Stimulated activated CD8-positive, alpha-beta memory T cell treated with anti-CD3 and anti-CD28 coated beads, Interleukin-12 subunit alpha, Interleukin-12 subunit beta, amount 100 ng/mL, for 4 hours (primary cell): ENCODE measurements at places on chromosomes 3 and 15.

DNA sequence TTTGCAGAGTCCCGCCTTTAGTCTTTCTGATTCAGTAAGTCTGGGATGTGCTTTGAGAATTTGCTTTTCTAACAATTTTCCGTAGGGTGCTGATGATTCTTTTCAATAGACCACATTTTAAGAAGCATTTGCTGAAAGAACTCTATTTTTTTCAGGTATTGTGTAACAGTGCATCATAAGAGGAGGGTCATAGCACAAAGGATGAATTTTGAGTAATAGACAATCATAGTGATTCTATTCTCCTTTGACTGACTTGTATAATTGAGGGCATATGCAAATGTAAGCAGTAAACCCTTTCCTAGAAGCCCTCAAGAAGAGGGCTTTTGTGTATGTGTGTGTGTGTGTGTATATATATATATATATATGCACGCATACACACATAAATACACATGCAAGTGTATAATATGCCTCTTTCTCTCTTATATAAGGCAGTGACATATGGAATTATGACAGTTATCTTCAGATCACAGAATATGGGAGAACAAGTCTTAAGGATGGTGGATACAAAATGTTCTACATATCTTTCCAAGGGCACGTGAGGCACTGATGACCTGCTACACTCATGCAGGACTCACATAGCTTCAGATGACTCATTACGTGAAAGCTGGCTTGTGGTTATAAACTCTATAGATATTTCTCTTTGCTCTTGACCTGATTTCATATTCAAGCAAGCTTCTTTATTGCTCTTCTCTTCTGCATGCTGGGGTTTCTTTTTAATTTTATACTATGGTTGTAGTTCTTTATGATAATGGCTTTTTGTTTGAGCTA is 6.5 kb upstream of the PLSCR1 start:
- no peak for DNase-seq

GRCh38 chr3:194657439-194657838 is 14.6 kb downstream of the LSG1 start:
- DNase-seq: no peak

- DNase-seq: no peak
Measured at GRCh38 chr15:39939487-39940452, 5.9 kb downstream of the EIF2AK4 start.

- DNase-seq: no peak
Measured at GRCh38 chr3:179038216-179038898, 33.3 kb downstream of the ZMAT3 start.

DNA sequence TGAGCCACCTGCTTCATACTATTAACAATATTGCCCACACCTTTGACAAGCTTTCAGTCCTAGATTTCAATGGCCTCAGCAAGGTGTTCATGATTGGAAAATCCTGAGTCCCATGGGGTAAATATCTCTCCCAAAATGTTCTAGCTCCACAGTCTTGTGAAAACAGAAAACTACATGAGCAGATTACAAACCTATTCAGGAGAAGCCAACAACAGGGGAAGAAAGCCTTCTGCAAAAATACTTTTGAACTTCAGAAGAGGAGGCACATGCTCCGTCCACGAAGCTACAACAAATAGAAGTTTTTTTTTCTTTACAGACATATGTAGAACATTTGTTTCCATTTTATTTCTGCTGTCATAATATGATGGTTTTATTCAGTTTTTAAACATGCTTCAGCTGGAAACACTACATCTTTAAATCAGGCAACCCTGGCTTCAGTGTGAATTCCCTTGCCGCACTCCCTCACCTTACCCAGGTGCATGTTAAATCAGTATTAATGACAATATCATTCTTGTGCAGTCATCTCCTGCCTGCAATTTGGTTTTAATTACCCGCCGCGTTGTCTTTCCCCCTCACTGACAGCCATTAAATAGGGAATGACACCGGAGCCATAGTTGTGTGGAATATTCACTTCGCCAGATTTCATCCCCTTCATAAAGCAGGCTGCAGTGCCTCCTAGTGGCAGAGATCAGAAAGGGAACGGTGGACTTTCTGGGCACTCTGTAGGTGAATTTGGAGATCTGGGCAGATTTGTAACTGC is 725.5 kb upstream of the ARRDC4 start:
- DNase-seq: no peak

- DNase-seq: no peak
Measured at GRCh38 chr15:93223803-93224202, 134.8 kb upstream of the RGMA start.

DNA sequence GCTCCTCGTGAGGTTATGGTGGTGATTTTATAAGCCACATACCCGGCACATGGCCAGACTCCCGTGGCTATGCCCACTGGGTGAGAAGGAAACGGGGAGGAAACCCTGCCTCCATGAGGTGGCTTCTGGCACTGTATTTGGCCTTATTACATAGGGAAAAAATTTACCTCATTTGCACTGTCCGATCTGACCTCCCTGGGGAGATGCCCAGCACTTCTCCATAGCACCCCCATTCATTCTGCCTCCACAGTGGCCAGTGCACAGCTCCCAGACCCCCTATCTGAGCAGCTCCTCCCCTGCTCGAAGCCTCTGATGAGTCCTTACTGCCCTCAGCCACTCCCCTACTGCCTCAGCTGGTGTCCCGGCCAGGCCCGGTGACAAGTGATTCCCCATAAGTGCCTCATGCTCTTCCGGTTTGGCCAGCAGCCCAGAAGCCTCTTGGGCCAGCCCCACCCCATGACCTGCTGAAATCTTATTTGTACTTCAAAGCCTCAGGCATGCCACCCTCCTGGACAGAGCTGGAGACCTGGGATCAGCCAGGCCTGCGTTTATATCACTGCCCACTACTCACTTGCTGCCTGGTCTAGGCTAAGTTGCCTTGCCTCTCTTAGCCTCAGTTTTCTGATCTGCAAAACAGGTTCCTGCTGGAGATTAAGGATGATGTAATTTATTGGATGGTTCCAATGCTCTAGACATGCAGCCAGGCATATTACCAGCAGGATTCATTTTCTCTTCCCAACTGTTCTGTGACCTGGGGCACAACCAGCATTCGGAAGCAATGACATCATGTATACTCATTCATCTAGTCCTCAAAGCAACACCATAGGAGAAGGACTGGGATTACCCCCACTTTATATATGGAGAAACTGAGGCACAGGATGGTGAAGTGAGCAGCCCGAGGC is 30.6 kb upstream of the SLC6A6 start:
- no peak for DNase-seq

- DNase-seq: no peak
Measured at GRCh38 chr3:83946554-83946953, 1012.2 kb upstream of the CADM2 start.

DNA sequence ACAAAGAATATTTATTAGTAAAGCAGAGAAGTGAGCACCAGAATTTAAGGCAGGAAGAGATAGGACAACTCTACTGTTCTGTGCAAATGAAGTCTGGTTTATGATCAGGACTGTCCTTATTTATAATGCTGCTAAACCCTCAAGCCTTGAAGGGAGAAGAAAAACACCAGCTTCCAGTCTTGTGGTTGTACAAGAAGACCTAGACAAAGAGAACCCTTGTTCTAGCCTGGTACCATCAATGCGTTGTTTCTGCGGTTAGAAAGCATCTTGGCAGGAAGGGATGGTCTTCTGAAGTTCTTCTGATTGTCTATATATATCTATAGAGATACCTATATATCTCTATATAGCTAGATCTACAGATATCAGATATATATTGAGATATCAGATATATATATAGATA is 33.8 kb downstream of the PDCD10 start:
- no peak for DNase-seq

- DNase-seq: no peak
Measured at GRCh38 chr3:145899241-145899640, 261.7 kb downstream of the PLOD2 start.

- DNase-seq: no peak
Measured at GRCh38 chr3:142211034-142211433, 14.4 kb downstream of the GK5 start.

- DNase-seq: no peak
Measured at GRCh38 chr15:42510258-42511006, 15.0 kb downstream of the SNAP23 start.

- DNase-seq: no peak
Measured at GRCh38 chr3:178827285-178827856, 244.2 kb downstream of the ZMAT3 start.

- no peak for DNase-seq
Measured at GRCh38 chr15:64807751-64808222, 17.7 kb downstream of the PIF1 start.

GRCh38 chr3:152192936-152193672 is 75.6 kb upstream of the MBNL1 start:
- no peak for DNase-seq

DNA sequence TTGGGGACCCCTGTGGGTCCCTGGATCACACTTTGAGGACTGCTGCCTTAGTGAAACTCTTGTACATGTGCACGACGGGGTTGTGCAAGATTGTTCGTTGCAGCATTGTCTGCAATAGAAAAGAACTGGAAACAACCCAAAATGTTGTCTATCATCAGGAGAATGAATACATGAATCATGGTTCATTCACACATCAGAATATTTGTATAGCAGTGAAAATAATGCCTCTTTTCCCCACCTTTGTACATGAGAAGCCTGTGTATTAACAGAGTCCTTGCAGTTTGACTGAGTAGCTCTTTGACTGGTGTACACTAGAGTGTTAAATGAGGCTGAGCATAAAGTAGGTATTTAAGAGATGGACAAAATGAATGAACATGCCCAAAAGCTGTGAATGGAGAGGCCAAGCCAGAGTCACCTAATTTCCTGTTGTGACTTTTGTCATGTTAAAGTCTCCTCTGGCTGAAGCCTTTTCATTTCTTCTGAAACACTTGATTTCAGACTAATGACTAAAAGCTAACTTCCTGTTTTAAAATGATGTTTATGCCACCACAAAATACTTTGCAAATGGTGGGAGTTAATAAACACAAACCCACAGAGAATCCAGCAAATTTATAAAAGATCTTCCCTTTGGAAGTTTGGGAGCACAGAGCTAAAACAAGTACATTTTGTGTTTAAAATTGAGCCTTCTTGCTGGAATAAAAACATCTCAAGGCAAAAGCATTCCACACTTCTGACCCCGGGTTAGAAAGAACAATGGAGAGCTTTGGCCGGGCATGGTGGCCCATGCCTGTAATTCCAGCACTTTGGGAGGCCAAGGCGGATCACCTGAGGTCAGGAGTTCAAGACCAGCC is 20.6 kb upstream of the USP3 start:
- DNase-seq: no peak

GRCh38 chr3:10983219-10983916 is 9.2 kb upstream of the SLC6A1 start:
- DNase-seq: no peak

GRCh38 chr15:74390647-74391288 is 23.3 kb upstream of the CYP11A1 start:
- no peak for DNase-seq

GRCh38 chr15:100681335-100681746 is 79.0 kb downstream of the ASB7 start:
- DNase-seq: no peak

- DNase-seq: no peak
Measured at GRCh38 chr15:98442901-98443300, 205.4 kb upstream of the IGF1R start.
